ENCODE measurements at places on chromosomes 7 and 10. TPM values are rescaled to one million over a fixed set of nuclear protein-coding genes. Genes with fewer than 3 reads are reported as not detected.

The AGMO gene
- 0.88 TPM for polyA plus RNA-seq

The MYL10 gene
- polyA plus RNA-seq = 0.37 TPM

The TMEM229A gene
- polyA plus RNA-seq = 0.13 TPM

The CDK14 gene
- 38.6 TPM for polyA plus RNA-seq

The RBM20 gene
- polyA plus RNA-seq = 5.3 TPM

The LOXL4 gene
- 3.7 TPM for polyA plus RNA-seq

The LRRD1 gene
- 0.75 TPM for polyA plus RNA-seq

The C10orf143 gene
- 6.6 TPM for polyA plus RNA-seq

All from left kidney (tissue), 8 donors.